ENCODE measurements at places on chromosomes 7 and 10.

DNA sequence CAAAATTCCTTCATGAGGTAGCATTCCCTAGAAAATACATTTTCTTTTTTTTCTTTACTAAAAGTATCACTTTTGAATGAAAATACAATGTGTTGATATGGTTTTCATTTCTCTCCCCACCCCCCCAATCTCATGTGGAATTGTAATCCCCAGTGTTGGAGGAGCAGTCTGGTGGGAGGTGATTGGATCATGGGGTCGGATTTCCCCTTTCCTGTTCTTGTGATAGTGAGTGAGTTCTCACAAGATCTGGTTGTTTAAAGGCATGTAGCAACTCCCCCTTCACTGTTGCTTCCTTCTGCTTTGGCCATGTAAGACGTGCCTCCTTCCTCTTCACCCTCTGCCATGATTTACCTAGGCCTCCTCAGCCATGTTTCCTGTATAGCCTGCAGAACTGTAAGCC, 790.3 kb upstream of the KCND2 start:
- DNase-seq, result peak; percentile 5

DNA sequence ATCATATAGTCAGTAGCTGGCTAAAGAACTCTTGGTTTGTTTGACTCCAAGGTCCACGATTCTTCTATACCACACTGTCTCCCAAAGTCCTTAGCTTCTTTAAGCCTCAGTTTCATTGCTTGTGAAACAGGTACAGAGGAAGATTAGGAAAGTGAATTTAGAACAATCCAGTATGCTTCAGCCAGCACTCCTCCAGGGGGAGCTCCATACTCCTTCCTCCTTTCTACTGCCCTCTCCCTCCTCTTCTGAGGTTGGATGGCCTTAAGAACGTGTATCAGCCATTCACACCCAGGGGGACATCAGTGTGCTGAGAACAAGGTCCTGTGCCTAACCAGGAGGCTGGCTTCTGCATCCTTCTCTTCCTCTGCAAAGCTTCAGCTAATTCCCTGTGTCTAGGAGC, 54.8 kb upstream of the CALD1 start:
- no peak for DNase-seq

- no peak for DNase-seq
Observed at GRCh38 chr7:21450941-21451340, 23.1 kb downstream of the SP4 start.

DNA sequence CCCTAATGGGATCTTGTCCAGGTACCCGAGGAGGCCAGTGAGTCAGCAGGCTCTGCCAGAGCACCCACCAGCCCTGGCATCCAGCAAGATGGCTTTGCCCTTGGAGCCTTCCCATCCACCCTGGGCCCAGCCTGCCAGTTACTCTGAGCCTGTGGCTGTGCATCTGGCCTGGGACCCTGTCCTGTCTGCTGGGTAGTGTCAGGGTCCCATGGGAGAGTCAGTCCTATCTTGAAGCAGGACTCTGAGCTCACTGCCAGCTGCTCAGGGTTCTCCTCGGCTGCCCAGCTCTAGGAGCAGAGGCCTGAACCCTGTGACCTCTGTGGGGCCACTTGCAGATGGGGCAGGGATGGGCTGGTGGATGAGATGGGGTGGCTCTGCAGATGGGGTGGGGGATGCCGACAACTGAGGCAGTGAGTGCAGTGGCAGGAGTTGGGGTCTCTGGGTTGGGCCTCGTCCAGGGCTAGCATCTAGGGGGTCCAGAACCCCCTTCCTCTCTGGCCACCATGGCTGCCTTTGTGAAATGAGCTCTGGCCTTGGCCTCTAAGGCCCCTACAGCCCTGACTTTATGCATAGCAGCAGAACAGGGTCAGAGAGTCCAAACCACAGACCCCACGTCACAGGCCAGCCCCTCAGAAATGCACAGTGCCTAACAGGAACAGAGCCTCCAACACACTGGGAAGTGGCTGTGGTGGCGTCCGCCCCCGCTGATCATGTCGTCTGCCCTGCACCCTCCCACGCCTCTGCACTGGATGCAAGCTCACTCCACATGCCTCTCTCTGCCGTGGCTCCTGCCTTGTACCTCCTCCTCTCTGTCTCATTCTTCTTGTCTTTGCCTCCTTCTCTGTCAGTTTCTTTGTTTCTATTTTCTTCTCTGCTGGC, 88.1 kb upstream of the RET start:
- DNase-seq, result peak; percentile 57

- no peak for DNase-seq
Observed at GRCh38 chr10:35637462-35637861, 4.6 kb downstream of the FZD8 start.

GRCh38 chr10:80411267-80411668, 2.9 kb downstream of the PRXL2A start:
- no peak for DNase-seq

DNA sequence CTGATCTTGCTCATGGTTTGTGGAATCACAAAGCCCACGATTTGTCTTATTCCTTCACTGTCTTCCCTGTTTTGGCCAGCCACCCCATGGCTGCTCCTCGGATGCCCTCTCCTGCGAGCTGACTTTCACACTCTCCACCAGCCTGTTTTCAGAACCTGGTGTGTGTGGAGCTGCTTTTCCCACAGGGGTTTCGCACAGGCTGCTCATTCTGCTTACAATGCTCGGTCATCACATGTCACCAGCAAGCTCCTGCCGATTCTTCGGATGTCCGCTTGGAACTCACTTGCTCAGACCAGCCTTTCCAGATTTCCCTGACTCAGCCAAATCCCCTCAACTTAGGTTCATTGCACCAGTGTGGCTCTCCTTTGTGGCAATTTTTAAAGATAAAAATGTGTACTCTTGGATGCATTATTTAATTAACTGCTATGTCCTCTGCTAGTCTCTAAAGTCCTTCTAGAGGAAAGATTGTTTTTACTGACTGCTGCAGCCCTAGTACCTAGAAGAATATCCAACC, 1018.6 kb upstream of the LRRTM3 start:
- DNase-seq, result no peak

- DNase-seq, result no peak
Observed at GRCh38 chr10:48740015-48740707, 55.5 kb downstream of the WDFY4 start.

DNA sequence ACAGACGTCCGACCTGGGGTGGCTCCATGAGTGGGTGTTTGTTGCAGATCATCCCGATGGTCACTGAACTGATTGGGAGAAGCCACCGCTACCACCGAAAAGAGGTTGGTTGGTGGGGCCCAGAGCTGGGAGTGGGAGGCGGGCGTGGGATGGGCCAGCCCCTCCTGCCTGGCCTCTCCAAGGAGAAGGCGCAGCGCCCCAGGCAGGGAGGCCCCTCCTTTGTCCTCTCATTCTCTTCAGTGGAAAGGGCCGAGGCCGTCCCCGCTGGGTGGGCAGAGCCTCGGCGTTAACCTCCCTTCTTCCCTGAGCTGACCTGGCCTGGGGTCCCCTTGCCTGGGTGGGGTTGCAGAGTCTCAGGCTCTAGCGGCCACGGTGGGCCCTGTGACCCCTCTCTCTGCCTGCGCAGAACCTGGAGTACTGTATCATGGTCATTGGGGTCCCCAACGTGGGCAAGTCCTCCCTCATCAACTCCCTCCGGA, 5.2 kb downstream of the MTG1 start:
- DNase-seq, result no peak

DNA sequence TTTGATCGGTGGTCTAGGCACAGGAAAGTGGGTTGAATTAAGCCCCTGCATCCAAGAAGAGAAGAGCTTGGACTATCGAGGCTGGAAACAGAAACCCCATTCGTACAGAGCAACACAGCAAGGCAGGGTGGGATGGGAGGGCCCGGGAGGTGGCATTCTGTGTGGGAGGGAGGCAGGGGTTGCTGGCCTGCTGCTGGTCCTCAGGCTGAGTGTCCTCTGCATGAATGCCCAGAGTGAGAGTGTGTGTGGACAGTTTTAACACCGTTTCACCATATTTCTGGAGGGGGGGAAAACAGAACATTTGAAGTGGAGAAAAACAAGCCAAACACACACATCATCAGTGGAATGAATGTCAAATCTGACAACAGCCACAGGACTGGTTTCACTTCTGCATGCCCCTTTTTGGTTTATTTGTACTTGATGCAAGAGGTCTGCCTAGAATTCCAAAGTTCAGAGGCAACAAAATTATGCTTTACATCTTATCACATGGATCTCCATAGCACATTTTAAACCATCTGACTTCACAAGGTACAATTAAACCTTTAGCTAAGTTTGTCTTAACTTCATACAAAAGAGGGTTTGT, 11.1 kb upstream of the ENO4 start:
- no peak for DNase-seq

GRCh38 chr7:20229081-20229480, 11.9 kb upstream of the MACC1 start:
- DNase-seq, result no peak

GRCh38 chr10:104209575-104210198, 22.5 kb downstream of the CFAP43 start:
- DNase-seq, result peak; percentile 21

GRCh38 chr7:154918266-154918665, 84.7 kb downstream of the PAXIP1 start:
- no peak for DNase-seq

DNA sequence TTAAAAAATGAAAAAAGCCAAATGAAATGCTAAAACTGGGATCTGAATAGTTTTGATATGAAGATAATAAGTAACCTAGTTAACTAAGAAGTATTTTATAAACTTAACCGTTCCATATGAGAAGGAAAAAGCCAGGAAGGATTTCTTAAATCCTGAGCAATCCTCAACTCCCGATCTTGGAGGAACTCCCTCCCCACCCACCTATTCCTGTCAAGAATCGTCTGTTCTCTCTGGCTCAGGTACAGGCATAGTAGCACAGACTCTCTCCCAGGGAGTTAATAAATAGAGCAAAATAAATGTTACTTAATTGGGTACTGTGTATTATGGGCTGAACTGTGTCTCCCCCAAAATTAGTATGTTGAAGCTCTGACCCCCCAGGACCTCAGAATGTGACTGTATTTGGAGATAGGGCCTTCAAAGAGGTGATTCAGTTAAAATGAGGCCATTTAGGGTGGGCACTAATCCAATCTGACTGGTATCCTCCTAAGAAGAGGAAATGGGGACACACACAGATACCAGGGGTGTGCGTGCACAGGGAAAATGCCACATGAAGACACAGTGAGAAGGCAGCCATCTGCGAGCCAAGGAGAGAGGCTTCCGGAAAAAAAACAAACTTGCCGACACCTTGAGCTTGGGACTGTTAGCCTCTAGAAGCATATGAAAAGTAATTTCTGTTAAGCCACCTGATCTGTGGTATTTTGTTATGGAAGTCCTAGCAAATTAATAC, 28.7 kb downstream of the PUS7 start:
- DNase-seq, result no peak

- DNase-seq, result no peak
Observed at GRCh38 chr10:36499693-36500092, 625.7 kb upstream of the ANKRD30A start.

DNA sequence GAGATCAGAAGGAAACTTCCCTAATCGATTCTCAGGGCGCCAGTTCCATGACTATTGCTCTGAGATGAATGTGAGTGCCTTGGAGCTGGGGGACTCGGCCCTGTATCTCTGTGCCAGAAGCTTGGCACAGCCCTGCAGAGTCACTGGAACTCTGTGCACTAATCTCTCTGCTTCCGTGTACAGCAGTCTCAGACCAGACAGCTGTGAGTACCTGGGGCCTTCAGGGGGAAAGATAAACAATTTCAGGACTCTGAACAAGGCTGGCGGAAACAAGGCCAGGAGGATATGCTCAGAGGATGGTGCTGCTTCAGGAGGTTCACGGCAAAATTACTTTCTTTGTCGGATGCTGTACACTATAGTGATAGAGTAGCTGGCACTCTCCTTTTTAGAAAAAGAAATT, 131.7 kb upstream of the PRSS58 start:
- DNase-seq, result no peak

DNA sequence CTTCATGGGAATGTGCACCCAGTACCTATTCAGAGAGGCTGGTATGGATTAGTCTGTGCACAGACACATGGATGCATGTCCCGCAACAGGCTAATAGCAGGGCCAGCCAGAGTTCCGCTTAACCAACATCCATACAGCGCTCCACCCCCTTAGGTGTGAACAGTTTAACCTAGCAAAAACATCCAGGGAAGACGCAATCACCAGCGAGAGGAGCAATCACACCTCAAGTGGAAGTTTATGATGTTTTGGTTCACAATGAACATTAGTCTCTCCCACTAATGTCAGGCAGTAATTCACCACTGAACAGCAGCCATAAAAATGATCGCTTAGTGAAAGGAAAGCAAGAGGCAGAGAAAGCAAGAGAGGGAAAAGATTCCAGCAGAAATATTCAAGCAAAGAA, 91.1 kb downstream of the PLXNA4 start:
- DNase-seq, result no peak

- no peak for DNase-seq
Observed at GRCh38 chr10:42754155-42755027, 28.2 kb upstream of the BMS1 start.

DNA sequence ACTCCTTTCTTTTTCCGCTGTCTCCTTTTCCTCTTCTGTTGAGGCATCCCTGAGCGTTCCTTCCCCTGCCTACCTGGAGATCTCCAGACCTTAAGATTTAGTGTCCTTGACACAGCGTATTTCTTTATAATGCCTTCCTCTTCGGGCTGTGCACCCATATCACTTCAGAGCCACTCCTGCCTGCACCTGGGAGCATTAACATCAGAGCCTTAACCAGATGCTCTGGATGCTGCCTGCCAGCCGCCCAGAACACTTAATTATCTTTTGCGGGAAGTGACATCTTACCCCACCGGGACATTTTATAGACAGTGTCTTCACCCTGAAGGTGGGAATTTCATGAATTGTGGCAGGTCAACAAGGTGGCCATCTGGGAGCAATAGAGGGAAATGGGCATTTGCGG, 24.2 kb downstream of the UBTD1 start:
- DNase-seq, result no peak

DNA sequence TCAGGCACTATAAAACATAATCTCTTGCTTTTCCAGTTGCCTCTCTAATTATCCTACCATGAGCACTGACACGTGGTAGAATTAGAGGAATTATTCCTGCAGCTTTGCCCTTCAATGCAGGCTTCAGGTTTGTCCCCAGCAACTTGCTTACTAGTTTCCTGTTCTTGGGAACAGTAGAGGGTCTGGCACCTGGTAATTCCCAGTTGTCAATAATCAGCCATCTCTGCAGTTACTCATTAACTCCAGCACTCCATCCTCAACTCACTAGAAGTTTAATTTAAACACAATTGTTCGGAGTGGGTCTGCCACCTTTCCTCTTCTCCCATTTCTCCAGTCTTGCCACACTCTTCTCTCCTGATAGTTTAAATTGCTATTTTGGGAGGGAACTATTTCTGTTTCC, 324.3 kb upstream of the KIAA1217 start:
- no peak for DNase-seq
